ENCODE measurements at places on chromosomes 11 and 22.
A peak's percentile ranks its signal among the peaks of the same experiment; 100 is the strongest.

DNA sequence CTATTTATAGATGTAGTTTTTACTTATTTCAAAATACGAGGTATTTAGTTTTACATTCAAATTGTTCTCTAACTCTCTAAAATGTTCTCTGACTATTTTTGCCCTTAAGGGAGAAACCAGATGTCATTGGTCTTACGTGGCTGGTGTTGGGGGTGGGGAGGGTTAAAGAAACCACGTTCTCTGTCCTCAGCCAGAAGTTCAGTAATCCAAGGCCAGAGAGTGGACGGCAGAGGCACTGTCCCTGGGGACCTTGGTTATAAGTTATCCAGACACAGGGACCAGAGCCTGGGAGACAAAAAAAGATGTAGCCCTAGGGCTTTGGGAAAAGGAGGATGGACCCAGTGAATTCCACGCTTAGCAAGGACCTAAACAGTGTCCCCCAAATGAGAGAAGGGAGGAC, 706 bp upstream of the OR51E1 start:
- no peak for DNase-seq

GRCh38 chr11:62352355-62353336, 15.4 kb downstream of the ASRGL1 start:
- DNase-seq: no peak

DNA sequence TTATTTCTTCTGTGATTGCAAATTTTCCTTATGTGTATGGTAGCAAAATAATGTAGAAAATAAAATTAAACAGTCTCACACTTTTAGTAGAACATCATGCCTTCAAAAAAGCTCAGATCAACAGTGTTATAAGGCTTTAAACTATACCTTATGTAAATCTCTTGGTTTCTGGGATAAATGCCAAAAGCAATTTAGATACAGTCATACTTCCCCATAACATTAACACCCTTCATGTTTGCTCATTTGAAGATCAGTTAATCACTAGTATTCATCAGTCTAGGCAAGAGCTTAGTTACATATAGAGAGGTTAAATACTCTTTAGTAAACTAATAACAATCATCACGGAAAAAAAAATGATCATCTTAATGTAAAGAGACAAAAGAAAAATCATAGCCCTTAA, 421.8 kb upstream of the ANO3 start:
- DNase-seq: no peak

GRCh38 chr11:50192743-50193142, 160.1 kb downstream of the OR4C45 start:
- DNase-seq: no peak

DNA sequence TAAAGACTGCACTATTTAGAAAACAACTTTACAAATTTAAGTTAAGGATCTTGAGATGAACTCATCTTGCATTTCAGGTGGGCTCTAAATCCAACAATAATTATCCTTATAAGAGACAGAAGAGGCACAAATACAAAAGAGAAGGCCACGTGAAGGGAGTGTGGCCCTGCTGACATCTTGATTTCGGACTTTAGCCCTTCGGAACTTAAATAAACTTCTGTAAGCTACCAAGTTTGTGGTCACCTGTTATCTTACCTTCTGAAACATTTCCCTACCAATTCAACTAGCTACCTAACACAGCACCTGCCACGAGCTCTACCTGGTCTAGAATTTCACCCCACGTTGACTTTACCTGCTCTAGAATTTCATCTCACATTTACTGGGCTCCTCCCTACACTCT, 42.9 kb upstream of the ARHGAP32 start:
- DNase-seq: no peak

GRCh38 chr11:8019314-8020243, 32.4 kb downstream of the EIF3F start:
- no peak for DNase-seq

DNA sequence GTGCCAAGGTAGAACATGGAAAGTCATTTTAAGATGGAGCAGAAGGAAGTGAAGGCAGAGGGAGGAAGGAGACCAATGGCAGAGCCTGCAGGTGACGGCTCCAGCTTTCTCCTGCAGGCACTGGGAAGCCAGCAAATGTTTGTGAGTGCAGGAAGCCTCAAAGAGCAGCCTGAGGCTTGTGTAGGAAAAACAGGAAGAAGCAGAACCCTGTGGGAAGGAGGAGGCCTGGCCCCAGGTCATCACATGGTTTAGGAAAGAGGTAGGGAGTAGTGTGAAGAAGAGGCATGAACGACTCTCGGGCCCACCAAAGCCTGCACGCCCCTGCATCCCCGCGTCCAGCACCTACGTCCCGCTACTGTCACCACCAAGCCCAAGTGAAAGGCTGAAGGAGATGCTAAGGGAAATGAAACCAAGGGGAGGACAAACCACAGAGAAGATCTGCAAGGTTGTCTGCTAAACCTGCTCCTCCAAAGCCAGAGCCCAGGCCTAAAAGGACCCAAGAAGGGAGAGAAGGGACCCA, 151.5 kb downstream of the CHST1 start:
- DNase-seq: peak; percentile 10

DNA sequence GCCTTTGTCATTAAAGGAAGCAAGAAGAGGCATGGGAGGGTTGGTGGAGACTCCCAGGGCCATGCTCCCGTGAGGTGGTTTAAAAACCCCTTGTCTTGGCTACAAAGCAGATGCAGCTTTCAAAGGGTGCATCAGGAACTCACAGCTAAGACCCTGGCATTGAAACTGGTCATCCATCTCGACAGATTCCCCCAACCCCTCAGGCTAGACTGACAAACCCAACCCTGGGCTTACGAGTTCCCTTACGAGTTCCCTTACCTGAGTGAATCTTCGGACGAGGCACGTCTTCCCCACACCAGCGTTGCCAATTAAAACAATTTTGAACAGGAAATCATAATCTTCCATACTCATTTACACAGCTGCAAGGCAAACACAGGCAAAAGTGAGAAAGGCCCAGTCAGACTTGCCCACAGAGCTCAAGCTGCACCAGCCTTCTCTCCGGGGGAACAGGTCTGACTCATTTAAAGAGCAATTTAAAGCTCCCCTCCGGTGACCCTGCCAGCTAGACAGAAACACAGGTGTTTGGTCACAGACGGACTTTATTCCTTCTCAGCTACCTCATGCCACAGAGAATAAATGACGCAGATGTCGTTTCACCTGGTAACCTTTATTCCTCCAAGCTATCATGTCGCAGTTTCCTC, 74.6 kb downstream of the RAB30 start:
- DNase-seq: no peak

GRCh38 chr22:37971475-37972434, 12.6 kb downstream of the SOX10 start:
- peak; percentile 59 for DNase-seq

DNA sequence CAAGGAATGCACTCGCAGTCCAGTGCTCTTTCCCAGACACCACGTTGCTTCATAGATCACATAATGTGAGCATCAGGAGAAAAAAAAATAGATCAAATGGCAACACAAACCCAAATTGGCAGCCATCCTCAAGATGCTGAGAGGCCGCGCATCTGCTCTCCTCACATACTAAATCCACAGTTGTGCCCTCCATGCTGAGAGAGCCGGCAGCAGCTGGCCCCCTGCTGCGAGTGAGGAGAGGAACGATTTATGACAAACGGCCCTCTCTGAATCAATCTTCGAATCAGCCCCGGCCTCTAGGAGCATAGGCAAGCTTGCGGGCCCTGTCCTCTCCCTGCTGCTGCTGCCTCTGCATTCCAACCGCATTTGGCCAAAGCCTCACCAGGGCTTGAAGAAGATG, 159.9 kb upstream of the TENM4 start:
- DNase-seq: no peak

- no peak for DNase-seq
Measured at GRCh38 chr11:69080257-69080995, 31.7 kb downstream of the TPCN2 start.

- no peak for DNase-seq
Measured at GRCh38 chr11:79237091-79237490, 203.7 kb downstream of the TENM4 start.

- no peak for DNase-seq
Measured at GRCh38 chr11:76190376-76190775, 15.9 kb downstream of the WNT11 start.

GRCh38 chr11:112004389-112004788, 20.8 kb upstream of the DLAT start:
- peak; percentile 63 for DNase-seq

DNA sequence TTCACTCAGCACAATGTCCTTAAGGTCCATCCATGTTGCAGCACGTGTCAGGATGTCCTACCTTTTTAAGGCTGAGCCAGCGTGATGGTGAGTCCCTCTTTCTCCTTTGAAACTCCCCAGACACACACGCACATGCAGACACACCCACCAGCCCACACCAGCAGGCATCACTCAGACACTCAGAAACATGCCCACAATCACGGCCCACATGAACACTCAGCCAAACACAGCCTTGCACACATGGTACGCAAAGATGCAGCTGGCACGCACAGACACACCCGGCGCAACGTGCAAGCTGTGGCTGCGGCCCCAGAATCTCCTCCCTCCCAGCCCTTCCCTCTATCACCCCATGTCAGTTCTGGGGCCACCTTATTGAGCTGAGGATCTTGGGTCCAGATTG, 8.0 kb downstream of the FADS3 start:
- DNase-seq: no peak

- DNase-seq: no peak
Measured at GRCh38 chr11:8017894-8018483, 30.9 kb downstream of the EIF3F start.

GRCh38 chr11:105033343-105033742, 1.6 kb downstream of the CASP1 start:
- DNase-seq: no peak

DNA sequence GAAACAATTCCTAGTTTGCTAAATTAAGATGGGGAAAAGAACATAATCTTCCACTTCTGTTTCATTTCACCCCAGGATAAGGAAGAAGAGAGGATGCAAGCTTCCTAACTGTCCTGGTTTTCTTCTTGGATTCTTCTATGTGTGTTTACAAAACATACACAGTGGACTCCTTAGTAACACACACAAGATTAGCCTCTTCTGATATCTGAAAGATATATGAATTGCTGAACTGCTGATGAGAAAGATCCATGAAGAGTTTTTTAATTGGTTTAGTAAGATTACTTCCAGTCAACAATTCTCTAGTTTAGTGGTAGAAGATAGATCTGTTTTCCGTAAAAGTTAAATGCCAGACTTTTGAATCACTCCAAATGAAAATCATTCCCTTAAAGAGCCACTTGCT, 86.8 kb downstream of the WT1 start:
- DNase-seq: no peak

DNA sequence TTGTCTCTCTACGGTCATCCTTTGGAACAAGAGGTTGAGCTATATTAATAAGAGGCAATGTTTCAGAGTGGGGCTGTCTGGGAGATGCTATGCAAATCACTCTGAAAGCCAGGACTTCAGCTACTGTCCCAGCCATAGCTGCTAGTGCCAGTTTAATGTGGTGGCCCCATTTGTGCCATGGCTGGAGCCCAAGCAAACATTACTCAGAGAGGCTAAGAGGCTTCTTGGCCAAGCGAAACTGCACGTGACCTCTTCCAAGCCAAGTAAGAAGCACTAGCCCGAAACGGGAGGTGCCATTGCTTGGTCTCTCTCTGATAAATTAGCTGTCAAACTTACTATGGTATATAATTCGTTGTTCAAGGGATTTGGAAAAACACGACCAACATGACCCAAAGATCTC, 50.4 kb upstream of the TBCEL start:
- no peak for DNase-seq
